ENCODE measurements at places on chromosomes 2 and 18. TPM values are rescaled to one million over a fixed set of nuclear protein-coding genes. Genes with fewer than 3 reads are reported as not detected.

ALPP gene
- 0.15 TPM for total RNA-seq

CNDP1 gene
- not detected for total RNA-seq

ST8SIA3 gene
- total RNA-seq = 1.5 TPM

FBXO15 gene
- total RNA-seq = 0.55 TPM

B4GALT6 gene
- total RNA-seq = 25.4 TPM

- no peak for DNase-seq
Observed at GRCh38 chr2:106053116-106053515, 141.0 kb downstream of the UXS1 start.

DNA sequence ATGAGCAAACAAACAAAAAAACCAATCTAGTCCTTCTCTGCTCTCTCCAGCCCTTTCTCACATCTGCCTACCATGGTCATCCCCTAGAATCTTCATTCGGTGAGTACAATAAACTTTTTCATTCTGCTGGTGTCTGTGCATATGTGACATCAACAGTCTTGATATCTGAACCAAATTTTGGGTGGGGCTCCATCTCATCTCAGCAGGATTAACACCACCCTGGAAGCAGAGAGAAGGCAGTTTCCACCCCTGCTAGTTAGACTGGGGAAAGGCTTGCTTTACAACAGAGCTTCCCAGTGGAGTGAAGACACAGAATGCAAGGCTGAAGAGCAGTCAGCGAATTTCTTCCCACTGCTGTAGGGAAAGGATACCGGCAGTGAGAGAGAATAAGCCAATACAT is 116.9 kb downstream of the TMEM131 start:
- DNase-seq = no peak

DNA sequence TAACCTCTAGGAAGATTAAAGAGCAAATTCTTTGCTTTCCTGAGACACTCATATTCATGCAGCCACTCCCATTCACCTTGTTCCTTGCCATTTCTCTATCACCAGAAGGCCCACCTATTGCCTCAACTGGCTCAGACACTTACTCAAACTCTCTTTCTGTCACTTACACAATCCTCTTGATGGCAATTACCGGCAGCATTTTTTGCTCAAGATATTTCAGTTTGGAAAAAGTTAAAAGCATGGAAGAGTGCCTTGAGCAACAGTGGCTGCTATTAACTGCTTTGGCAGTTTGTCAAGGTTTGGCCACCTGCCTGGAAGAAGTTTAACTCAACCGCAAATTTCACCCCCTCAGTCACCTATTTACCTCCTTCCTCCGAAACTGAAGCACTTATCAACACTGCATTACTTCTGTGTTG is 1104.0 kb upstream of the PIK3C3 start:
- no peak for DNase-seq

DNA sequence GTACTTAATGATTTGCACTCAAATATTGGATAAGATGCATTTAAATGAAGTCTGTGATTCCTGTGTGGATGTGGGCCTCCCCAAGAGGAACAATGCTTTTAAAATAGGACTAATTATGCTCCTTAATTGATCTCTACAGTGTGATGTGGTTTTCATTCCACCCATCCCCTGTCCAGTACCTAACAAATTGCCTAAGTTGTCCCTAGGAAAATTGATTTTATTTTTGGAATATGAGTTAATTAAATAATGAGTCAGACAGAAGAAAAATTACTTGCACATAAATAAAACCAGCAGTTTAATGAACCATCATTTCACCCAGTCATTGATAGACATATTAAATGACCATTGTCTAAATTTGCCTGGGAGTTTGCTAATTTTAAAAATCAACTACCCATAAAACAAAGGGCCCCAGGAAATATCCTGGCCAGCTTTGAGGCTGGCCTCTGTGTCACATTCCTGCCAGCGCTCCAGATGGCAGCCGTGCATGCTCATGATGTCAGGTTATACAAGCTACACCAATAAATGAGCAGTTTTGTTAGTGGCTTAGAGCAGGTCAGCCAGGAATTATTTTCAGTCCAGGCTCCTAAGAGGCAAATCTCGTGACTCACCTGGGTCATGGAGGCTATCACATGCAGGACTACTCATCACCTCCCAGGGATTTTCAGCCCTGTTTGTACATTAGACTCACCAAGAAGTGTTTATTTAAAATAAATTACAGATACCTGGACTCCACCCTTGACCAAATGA is 31.9 kb downstream of the ABHD3 start:
- DNase-seq = no peak

- DNase-seq = no peak
Observed at GRCh38 chr2:234399451-234400246, 97.2 kb downstream of the ARL4C start.

DNA sequence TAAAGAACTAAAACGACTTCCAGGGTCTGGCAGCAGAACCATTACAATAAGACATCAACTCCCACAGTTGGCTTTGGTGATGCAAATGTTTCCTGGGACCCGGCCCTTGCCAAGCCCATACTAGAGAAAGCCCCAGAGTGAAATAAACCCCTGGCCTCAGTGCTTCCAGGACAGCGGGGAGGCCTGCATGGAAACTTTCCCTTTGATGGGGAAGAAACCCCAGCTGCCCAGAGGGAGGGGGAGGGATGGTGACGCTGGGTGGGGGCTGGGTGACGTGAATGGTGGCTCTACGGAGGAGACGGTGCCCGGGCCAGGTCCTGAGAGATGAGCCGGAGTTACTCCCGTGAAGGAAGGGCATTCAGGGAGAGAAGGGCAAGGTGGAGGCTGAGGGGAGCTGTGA is 27.5 kb downstream of the INHBB start:
- DNase-seq = peak; percentile 96

DNA sequence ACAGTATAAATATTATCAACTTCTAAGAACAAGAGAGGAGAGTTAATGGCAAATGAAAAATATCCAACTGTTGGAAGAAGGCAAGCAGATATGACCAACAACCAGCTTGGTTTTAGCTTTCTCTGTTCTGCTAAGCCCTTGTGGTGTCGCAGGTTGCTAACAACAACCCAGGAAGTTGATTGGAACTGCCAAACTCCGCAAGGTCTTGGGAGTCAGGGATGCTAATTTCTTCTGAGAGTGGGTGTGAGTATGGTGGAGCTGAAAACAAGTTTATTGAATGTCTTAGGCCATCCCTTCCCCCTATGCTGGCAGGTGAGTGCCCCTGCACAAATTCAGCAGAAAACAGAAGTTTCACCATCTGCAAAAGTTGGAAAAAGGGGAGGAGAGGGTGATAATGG is 17.5 kb downstream of the BZW1 start:
- DNase-seq = peak; percentile 45

DNA sequence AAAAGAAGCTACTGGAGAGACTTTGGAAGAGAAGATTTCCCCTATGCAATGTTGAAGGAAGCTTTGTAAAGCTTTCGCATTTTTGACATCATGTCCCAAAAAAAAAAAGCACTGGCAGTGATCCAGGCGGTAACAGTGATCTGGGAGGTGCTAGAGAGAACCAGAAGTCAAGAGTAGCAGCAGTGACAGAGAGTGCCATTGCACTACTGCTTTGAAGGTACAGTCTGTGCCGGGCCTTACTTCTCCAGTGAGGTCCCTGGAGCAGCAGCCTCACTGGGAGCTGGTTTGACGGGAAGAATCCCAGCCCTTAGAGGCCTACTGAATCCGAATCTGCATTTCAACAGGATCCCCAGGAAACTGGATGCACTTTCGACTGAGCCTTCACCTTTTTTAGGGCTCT is 50.9 kb upstream of the ATL2 start:
- DNase-seq = peak; percentile 51

- DNase-seq = no peak
Observed at GRCh38 chr2:95345081-95345562, 48.0 kb downstream of the KCNIP3 start.

GRCh38 chr2:39948016-39948719 is 169.1 kb upstream of the THUMPD2 start:
- no peak for DNase-seq

GRCh38 chr2:239146011-239146641 is 254.7 kb downstream of the HDAC4 start:
- no peak for DNase-seq

- DNase-seq = no peak
Observed at GRCh38 chr2:127406454-127406853, 11.8 kb upstream of the PROC start.

DNA sequence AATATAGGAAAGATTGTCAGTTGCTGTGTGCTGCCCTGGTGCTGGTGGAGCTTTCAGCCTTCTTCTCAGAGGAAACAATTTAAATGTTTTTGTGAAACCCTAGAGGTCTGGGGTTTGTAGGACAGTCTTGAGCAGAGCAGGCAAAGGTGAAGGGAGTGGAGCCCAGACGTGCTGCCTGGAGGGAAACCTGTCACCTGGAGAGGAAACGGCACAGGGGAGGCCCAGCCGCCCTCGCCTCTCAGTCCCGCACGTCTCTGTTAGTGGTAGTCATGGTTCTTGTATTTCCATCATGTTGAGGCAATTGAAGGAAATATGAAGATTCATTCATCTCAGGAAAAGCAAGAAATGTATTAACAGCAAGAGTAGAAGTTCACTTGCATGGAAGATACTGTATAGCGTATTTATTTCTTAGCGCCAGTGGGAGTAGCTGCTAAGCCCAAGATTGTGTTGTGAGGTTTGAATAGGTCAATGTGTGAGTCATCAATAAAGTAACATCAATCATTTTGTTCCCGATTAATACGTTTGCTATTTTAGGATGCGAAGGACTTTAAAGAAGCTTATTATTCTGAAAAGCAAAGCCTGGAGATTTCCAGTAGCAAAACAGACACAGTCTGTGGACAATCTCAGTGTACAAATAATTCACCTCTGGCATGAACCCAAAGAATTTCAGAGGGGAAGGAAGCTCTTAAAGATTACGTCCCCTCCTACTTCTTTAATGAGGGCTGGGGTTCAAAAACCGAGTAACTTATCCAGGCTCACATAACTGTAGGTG is 70.4 kb downstream of the LRRFIP1 start:
- DNase-seq = no peak

DNA sequence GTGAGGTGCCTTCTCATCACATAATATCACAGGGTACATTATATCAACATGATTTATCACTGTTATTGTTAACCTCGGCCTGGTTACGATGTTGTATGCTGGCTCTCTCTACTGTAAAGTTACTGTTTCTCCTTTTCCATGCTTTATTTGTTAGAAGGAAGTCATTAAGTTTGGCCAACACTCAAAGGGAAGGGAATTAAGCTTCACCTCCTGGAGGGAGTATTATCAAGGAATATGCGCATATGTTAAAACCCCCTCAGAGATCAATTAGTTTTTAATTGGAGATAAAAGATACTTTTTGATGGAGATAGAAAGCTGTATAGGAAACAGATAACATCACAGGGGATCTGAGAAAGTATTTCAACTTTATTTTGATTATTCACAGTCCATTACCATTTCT is 221.6 kb downstream of the DLGAP1 start:
- no peak for DNase-seq

Data from H7 (cell line).